ENCODE measurements at places on chromosomes 12 and 14.
A peak's percentile ranks its signal among the peaks of the same experiment; 100 is the strongest.

DNA sequence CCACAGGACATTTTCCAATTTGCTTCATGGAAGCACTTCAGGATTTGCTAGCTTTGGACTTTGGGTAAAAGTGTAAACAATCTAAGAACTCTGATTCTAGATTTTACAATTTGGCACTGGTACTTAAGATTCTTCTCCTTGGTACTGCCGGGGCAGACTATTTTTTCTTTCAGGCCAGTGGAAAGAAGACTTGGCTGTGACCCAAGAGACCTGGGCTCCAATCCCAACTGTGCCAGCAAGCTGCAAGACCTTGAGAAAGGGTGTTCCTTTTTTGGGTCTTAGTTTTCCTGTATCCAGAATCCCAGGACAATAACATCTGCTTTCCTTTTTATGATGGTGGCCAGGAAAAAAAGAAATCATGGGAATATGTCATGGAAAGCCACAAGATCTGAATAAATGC lies 148.1 kb upstream of the CRY1 start:
- no peak for DNase-seq

GRCh38 chr12:95116773-95117172 lies 43.4 kb upstream of the NR2C1 start:
- peak; percentile 77 for DNase-seq

- no peak for DNase-seq
Measured at GRCh38 chr14:96821501-96821900, 24.3 kb downstream of the VRK1 start.

DNA sequence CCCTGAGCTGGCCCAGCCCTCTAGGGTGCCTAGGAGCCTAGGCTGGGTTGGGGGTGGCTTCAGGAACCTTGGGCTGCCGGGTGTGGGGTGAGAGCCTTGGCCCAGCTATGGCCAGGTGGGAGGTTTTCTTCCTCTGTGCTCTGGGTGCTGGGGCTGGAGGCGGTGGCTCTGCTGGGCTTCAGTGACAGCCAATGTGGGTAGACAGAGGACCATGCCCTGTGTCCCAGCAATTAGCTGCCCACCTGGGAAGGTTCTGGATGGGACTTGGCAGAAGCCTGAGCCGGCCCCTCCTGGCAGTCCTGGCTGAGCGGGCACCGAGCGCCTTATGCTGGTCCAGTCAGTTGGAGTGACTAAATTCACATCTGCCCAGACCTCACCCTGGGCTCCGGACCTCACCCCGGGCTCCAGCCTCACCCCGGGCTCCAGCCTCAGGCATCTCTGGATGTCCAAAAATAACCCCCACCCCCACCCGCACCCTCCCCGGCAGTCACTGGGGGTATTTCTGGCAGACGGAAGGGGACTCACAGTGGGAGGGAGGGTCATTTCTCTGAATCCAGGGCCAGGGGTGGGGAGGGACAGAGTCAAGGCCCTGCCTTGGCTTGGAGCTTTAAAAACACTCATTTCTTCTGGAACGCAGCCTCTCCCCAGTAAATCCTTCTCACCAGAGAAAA lies 46.9 kb downstream of the CYP46A1 start:
- DNase-seq = no peak

GRCh38 chr12:122729583-122730214 lies 945 bp downstream of the HCAR1 start:
- no peak for DNase-seq

DNA sequence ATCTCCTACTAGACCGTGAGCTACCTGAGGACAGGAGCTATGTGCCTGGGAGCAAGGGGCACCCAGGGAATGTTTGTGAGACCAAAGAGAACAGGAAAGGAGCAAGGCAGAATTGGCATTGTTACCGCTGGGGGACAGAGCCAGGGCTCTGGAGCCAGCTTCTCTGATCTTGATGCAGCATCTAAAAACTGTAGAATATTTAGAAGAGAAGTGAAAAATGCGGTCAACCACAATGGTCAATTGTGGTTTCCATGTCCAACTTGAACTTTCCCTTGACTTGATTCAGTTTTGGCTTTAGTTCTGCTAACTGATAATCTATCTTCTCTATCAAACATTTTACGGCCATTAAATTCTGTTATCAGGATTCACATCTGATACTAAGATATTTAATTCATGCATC lies 201.2 kb downstream of the ANO4 start:
- DNase-seq = peak; percentile 69

- DNase-seq = no peak
Measured at GRCh38 chr14:68973639-68974038, 5.5 kb downstream of the ACTN1 start.

- DNase-seq = no peak
Measured at GRCh38 chr12:20415641-20416040, 47.3 kb downstream of the PDE3A start.

GRCh38 chr12:8605057-8605456 lies 7.6 kb downstream of the AICDA start:
- no peak for DNase-seq

- DNase-seq = no peak
Measured at GRCh38 chr12:118052324-118053070, 8.5 kb downstream of the WSB2 start.

DNA sequence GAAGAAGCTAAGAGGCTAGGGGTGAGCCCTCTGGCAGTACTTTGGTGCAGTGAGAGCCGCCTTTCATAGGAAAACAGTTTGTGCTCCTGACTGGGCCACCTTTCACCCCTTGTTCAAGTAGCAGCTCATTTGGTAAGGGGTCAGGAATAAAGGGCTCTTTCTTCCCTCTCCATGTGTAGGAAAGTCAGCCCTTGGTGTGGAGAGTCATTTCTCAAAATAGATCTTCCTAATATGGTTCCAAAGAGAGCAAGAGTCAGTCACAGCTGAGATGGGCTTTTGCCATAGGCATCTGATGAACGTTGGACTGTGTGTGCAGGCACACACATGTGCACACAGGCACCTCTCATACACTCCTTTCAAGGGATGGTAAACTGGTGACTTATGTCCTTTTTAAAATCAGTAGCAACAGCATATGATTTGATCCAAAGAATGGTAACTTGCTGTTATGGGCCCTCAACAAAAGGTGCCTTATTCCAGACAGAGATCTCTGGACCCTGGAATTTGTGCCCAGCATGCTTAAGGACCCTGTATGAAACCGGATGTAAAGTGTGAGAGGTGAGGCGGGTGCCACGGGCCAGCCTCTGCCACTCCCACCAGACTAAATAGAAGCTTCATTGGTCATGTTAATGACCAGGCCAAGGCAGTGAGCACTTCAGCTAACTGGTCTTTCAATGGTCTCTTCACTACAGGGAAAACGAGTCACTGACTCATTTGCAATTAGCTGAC lies 16.7 kb upstream of the RIC8B start:
- no peak for DNase-seq

GRCh38 chr12:32139064-32139421 lies 32.4 kb downstream of the BICD1 start:
- DNase-seq = peak; percentile 92

GRCh38 chr12:30980955-30981662 lies 54.6 kb downstream of the TSPAN11 start:
- DNase-seq = no peak

DNA sequence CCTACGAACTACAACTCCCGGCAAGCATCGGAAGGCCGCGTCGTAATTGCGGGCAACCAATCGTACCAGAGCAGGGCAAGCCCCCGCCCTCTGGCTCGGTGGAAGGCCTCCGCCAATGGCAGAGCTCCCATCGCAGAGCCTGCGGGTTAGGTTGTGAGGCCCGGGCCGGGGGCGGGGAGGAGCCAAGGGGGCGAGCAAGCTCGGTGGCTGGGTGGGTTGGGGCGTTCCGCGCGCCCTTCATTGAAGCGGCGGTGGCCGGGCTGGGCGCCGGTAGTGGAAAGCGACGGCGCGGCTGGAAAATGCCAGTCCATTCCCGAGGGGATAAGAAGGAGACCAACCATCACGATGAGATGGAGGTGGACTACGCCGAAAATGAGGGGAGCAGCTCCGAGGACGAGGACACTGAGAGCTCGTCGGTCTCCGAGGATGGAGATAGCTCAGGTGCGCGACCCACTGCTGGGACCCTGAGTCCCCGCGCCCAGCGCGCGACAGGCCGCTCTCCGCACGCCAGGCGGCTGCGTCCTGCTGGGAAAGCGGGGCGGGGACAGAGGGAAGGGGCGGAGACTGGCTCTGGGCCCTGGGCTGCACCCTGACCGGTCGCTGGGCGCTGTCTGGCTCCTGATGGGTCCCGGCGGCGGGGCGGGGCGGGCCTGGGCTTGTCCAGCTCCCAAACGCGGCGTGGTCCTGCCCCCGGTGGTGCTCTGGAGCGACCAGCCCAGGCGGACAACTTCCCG lies at the start of gene BRMS1L:
Gene BRMS1L (plus strand): TSS at position 121 of the 734 bp plus-strand sequence. CDS start 179 bp downstream, at position 300.
- DNase-seq = peak; percentile 95

GRCh38 chr12:121232163-121232562 lies 22.2 kb downstream of the P2RX4 start:
- DNase-seq = no peak

DNA sequence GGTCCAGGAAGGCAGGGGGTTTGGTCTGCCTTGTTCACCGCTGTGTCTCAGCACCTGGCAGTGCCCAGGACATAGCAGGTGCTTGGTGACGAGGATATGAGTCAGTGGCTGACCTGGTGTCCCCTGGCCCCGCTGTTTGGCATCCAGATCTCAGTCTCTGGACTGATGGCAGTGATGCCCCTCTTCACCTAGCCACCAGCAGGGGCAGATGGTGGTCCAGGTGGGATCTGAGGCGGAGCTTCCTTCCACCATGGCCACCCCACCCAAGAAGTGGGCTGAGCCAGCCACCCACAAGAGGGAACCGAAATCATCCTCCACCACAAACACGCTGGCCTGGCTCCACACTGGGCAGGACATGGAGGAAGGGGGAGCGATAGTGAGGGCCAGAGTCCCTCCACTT lies 16.1 kb upstream of the SH2B3 start:
- DNase-seq = no peak

- DNase-seq = peak; percentile 72
Measured at GRCh38 chr14:24556756-24557155, 19.3 kb downstream of the CTSG start.

- no peak for DNase-seq
Measured at GRCh38 chr12:107378609-107379008, 285.3 kb upstream of the CRY1 start.

- no peak for DNase-seq
Measured at GRCh38 chr12:60148109-60148508, 552.3 kb downstream of the SLC16A7 start.

DNA sequence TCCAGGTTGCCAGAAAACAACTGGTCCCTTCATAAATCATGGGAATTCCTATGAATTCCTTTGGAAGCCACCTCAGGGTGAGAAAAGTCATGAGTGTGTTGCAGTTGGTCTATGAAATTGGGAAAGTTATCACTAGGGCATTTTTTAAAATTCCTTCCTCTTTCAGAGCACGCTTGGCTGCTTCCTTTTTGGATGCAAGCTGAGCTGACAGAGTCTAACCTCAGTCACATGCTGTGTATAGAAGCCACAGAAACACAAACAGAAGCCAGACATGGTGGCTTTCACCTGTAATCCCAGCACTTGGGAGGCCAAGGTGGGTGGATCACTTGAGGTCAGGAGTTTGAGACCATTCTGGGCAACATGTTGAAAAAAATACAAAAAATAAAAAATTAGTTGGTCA lies 21.7 kb upstream of the HELB start:
- DNase-seq = no peak

GRCh38 chr14:32004300-32004699 lies 72.8 kb upstream of the ARHGAP5 start:
- no peak for DNase-seq

GRCh38 chr14:94180655-94181271 lies 6.6 kb downstream of the PPP4R4 start:
- peak; percentile 70 for DNase-seq

- DNase-seq = no peak
Measured at GRCh38 chr14:85195872-85196477, 334.0 kb upstream of the FLRT2 start.

GRCh38 chr12:113889891-113890581 lies 76.1 kb downstream of the RBM19 start:
- DNase-seq = no peak

DNA sequence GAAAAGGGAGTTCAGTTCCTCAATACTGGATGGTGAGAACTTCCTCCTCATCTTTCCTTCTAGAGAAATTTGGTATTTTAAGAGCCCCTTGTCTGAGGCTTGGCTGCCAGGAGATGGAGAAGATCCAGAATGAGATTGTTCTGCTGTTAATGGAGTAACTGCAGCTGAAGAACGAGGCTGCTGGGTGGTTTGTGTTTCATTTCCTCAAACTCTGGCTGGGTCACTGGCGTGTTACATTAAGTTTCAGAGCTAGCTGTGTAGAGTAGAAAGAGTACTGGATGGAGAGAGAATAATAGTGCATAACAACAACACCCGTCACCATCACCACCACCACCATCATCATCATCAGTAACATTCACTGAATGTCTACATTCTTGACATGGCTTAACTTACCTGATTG lies 325.0 kb upstream of the TBX3 start:
- DNase-seq = no peak

DNA sequence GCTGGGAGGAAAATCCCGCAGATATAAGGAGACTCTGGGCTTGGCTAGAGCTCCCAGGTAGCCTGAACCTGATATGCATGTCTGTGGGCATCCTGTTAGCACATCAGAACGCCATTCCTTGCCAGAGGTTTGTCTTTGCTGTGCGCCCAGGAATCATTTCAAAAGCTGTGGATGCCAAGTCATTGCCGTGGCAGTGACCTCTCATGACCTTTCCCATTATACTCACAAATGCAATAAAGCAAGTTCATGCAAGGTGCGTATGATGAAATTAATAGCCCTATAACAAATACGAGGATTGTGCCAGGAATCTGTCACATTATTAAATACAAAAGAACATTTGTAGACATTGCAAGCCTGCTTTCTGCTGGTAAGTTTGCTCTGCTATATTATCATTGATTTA lies 229.1 kb upstream of the PELI2 start:
- DNase-seq = no peak
